Hematopoietic multipotent progenitor cell treated with erythropoietin and hydrocortisone succinate and interleukin-3 and kit ligand, for 4 days (in vitro differentiated cells): ENCODE measurements at places on chromosomes 12 and 14.
A peak's percentile ranks its signal among the peaks of the same experiment; 100 is the strongest.

DNA sequence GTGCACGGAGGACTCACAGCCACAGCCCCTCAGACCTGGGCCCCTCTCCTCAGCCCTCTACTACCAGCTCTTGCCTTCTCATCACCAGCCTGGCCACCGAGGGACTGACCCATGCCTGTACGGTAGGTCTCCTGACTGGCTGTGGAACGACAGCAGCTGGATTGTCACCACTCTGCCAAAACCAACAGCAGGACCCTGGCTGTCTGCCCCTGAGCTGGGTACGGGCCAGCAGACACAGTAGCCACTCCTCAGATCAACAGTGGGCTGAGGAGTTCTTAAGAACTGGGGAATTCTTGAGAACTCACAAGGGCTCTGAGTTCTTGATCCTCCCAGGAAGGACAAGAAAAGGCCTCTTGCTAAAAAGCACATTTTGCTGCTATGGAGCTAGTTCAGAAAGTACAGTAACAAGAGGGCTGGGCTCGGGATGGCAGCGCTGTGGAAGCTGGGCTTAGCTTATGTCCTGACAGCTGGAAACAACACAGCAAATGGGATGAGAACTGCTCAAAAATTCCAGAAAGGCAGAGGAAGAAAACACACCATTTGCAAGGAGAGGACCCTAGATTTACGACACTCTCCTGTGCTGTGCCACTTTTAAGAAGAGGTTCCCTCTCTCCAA lies 176.4 kb downstream of the ANO2 start:
- DNase-seq = no peak

DNA sequence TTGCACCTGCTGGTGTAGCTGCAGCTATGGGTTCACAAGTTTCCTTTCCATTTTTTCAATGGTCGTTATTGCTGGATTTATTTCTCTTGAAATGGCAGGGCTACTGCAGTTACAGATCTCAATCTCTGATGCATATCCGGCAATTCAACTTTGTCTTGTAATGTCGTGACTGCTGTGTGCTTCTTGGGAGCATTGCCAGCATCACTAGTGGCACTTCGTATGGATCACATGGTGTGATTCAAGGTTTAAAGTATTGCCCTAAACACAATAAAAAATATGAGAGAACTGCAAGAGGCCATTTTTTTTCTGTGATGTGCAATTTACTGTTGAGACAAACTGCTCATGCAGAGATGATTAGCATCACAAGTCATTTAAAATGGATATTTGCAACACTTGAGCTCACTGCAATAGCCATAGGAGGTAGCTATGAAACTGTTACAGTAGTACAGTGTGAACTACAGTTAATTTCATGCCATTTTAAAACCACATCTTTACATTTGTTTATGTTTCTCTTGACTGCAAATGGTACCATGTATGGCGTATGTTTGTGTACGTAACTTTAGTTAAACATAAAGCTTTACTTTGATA lies 217.4 kb upstream of the PDE3A start:
- no peak for DNase-seq

- no peak for DNase-seq
Observed at GRCh38 chr12:47527816-47528215, 178.0 kb downstream of the RPAP3 start.

DNA sequence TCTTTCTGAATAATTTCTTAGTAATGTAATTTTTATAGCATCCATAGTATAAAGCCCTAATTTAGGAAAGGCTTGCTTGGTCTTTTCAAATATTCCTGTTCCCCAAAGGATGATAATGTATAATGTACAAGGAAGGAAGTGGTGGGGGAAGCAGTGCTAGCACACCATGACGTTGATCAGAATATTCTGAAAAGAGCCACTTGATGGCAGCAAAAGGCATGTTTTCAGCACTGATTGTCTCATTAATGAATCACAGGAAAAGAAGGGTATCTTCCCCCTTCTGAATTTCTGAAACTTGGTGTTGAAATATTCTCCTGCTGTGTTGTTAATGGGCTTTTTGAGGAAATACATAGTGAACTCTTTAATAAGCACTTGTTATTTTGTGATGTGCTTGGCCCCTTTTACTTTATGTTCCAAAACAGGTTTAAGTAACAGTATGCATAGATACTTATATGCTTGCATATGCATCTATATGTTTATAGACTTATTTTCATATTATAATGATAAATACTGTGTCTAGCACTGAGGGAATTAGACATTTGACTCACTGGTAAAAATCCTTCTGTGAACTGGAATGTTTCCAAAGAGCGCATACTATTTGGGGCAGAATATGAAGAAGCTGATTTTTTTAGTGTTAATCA lies 122.0 kb downstream of the TMEM117 start:
- peak; percentile 73 for DNase-seq

- DNase-seq = no peak
Observed at GRCh38 chr14:102087762-102088011, 843 bp upstream of the HSP90AA1 start.

GRCh38 chr12:66087365-66087943 lies 43.1 kb downstream of the LLPH start:
- peak; percentile 86 for DNase-seq

DNA sequence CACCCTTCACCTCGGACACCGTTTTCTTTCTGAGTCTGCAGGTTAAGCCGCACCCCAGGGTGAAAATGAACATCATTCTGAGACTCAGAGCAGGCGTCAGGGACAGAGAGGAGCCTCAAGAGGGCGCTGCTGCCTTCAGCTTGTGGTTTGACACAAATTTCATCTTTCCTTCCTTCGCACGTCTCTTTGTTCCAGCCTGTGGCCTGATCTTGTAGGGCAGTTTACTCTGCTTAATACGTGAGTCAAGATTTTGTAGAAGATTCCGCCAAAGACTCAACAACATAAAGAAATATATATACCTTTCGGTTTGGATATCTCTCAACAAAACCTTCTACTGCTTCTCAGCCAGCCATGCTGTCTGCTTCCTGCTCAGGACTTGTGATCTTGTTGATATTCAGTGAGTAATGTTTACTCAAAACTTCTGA lies 329.3 kb upstream of the OR4E1 start:
- DNase-seq = peak; percentile 66

GRCh38 chr14:57317248-57317833 lies 48.6 kb downstream of the AP5M1 start:
- peak; percentile 89 for DNase-seq

DNA sequence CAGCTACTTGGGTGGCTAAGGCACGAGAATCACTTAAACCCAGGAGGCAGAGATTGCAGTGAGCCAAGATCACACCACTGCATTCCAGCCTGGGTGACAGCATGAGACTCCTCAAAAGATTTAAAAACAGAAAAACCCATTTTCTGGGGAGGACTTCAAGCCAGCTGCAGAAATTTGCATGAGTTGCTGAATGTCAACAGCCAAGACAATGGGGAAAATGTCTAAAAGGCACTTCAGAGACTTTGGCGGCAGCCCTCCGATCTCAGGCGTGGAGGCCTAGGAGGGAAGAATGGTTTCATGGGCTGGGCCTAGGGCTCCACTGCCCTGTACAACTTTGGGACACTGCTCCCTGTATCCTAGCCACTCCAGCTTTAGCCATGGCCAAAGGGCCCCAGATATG lies 177.8 kb upstream of the C14orf180 start:
- no peak for DNase-seq

GRCh38 chr12:104357421-104357952 lies 53.9 kb downstream of the EID3 start:
- no peak for DNase-seq

- no peak for DNase-seq
Observed at GRCh38 chr12:106329231-106329982, 26.9 kb downstream of the TCP11L2 start.

DNA sequence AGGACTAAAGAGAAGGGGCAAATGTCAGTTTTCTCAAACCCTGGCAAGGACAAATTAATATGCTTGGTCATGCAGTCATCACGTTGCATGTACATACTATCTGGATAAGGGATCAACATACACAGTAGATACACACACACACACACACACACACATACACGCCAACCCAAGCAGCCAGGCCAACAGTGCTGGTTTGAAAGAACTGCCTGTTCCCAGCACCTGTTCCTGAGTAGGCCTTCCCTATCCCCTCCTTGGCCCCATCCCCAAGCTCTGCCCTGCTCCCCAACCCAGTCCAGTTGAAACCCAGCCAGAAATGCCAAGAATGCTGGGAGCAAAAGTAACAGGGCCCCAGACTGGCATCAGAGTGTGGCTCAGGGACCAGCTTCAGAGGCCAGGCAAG lies 4.4 kb downstream of the ITGA7 start:
- DNase-seq = peak; percentile 30

- DNase-seq = peak; percentile 73
Observed at GRCh38 chr12:7645395-7646177, 20.1 kb downstream of the APOBEC1 start.

- no peak for DNase-seq
Observed at GRCh38 chr12:90126125-90126524, 417.5 kb upstream of the ATP2B1 start.

DNA sequence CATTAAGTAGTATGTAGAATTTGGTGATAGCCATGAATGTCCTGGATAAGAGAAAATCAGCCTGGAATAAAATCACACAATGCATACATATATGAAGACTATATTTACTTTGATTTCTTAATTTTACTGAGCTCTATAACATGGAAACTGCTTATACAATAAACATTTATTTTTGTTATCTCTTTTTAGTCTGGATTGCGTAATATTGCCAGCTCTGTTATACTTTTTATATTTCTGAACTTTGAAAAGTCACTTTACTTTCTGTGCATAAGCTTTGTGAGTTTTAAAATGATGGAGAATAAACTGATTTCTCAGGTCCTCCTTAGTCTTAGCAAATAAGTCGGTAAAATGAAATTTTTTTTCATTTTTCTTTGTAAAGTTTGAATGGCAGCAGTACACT lies 19.2 kb upstream of the ABCD2 start:
- DNase-seq = no peak

DNA sequence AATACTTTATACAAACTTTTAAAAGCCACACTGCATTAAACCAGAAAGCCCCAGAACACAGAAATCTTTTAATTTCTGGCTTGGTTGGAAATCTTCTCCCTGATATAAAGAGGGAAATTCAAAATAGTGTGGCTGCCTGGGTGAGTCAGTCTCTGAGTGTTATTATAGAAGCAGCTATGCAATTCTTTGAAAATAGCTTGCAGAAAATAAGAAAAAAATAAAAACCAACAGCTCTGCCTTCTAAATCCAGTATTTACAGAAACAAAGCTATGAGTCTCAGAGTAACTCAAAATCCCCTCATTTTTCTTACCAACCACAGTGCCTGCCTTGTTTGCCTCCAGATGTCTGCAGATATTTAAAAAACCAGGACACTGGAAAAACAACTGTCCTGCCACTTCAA lies 68.6 kb upstream of the FERMT2 start:
- DNase-seq = no peak

- DNase-seq = peak; percentile 37
Observed at GRCh38 chr12:40158592-40159111, 52.8 kb upstream of the SLC2A13 start.

DNA sequence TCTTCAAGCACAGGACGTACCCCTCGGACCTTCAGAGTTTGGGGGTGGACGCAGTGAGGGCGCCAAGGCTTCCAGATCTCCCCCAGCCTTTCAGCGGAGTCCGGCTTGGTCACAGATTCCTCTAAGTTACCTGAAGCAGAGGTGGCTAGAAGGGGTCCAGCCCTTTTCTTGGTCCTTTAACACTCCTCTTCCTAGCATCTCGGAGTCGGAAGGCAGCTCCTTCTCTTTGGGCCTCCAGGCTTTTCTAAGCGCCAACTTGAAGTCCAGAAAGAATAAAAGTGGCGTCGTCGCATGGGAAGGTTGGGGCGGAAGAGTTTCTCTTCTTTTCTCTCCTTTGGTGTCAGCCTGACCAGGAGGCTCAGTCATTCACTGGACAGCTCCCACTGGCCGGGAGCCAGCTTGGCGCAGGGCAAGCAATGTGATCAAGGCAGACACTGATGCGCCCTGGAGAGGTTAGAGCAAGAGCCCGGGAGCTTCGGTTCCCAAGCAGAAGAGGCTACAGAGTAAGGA lies 9.6 kb downstream of the OR6S1 start:
- DNase-seq = peak; percentile 68

DNA sequence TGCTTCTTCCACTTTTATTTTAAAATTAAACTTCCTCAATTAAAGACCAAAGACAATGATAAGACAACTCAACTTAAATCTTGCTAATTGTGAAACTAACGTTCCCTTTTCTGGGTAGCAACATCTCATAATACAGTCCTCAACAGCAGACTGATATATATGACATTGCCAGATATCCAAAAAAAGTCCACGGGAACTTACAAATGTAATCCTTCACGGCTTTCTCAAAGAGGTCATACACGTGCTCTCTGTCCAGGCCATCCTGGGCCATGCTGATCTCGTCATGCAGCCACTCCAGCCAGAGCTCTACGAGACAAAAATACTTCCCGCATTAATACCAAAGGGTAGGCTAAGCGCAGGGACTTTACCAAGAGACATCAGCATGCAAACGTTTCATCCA lies 13.3 kb downstream of the SART3 start:
- DNase-seq = peak; percentile 34

DNA sequence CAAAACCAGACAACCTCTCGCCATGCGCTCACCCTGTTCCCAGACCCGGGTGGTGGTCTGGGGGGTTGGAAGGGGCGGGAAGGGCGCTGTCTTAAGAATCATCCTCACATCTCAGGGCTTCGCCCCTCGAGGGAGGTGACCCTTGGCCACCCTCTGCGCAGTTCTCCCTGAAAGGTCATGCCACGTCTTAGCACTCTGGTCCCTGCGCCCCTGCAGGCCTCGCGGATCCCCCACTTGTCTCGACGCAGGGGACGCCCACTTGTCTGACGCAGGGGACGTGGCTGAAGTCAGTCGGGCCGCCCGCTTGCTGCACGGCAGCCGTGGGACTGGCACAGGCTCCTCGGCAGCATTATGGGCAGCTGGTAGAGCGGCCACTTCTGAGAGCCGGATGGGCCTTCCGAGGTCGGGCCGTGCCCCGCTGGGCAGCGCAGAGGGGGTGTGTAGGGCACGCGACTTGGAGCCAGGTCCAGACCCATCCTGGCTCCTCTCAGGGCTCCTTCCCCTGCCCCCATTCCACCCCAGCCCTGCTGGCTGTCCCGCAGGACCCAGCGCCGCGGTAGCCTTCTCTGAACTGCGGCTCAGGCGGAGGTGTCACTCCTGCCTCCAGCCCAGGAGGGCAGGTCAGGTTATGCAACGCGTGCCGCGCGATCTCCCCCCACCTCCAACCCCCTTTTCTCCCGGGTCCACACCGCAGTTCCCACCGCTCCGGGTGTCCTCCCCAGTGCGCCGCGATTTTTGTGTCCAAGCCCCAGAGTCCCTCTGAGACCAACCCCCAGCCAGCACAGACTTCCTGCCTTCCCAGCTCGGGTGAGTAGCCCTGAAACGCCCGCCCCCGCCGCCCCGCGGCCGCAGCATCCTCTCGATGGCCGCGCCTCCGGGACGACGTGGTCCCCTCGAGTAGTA lies 40.9 kb upstream of the CAPRIN2 start:
- DNase-seq = peak; percentile 85

DNA sequence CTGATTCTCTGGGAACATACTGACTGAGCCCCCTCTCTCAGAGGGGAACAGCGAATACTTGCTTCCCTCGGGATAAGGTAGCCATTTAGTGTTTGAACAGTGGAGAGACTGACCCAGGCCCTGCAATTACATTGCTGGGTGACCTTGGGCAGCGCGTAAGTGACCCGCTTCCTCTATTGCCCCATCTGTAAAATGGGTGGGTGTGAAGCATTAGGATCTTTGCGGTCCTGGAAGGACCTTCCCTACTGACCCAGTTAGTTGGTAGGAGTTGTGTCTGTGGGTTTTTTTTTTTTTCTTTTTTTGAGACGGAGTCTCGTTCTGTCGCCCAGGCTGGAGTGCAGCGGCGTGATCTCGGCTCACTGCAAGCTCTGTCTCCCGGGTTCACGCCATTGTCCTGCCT lies 1.2 kb upstream of the KMT5A start:
- DNase-seq = no peak

GRCh38 chr12:55642267-55642666 lies 5.6 kb downstream of the OR10P1 start:
- peak; percentile 78 for DNase-seq

- no peak for DNase-seq
Observed at GRCh38 chr12:131619736-131620506, 91.0 kb upstream of the SFSWAP start.
